ENCODE measurements at places on chromosomes 12 and 14. TPM values are rescaled to one million over a fixed set of nuclear protein-coding genes. Genes with fewer than 3 reads are reported as not detected.

HOXC11 gene
- total RNA-seq: not detected

PRKD1 gene
- 11.9 TPM for total RNA-seq

P2RX2 gene
- total RNA-seq: 3.9 TPM

ABCC9 gene
- total RNA-seq: 73.5 TPM

PPP1R1A gene
- 8.9 TPM for total RNA-seq

BAZ1A gene
- 23.8 TPM for total RNA-seq

CD4 gene
- total RNA-seq: 2.6 TPM

CEBPE gene
- not detected for total RNA-seq

FOXA1 gene
- total RNA-seq: not detected

TAS2R43 gene
- total RNA-seq: 3.2 TPM

PTHLH gene
- total RNA-seq: 0.47 TPM

FGF23 gene
- not detected for total RNA-seq

TMTC1 gene
- 129 TPM for total RNA-seq

ASCL1 gene
- total RNA-seq: 0.54 TPM

HOXC9 gene
- not detected for total RNA-seq

NID2 gene
- 35.0 TPM for total RNA-seq

TBX5 gene
- 34.9 TPM for total RNA-seq

BBOF1 gene
- total RNA-seq: 11.9 TPM

FOXN3 gene
- total RNA-seq: 172 TPM

INHBC gene
- total RNA-seq: not detected

DYNLL1 gene
- total RNA-seq: 179 TPM

RASSF8 gene
- 123 TPM for total RNA-seq

RPGRIP1 gene
- total RNA-seq: not detected

DPF3 gene
- total RNA-seq: 4.4 TPM

NANOG gene
- not detected for total RNA-seq

BATF gene
- total RNA-seq: 2.6 TPM

MYF5 gene
- not detected for total RNA-seq
